Epithelial cell of proximal tubule (primary cell): ENCODE measurements at places on chromosomes 13 and 19. TPM values are rescaled to one million over a fixed set of nuclear protein-coding genes. Genes with fewer than 3 reads are reported as not detected.

The NUP62 gene
- total RNA-seq = 83.7 and 90.5 TPM in 2 replicates

The COMP gene
- not detected in 2 replicates for total RNA-seq

The ALOX5AP gene
- 2.0 and 2.5 TPM in 2 replicates for total RNA-seq

The SRRM5 gene
- 0.12 TPM in 1 of 2 replicates, not detected in the other for total RNA-seq

DNA sequence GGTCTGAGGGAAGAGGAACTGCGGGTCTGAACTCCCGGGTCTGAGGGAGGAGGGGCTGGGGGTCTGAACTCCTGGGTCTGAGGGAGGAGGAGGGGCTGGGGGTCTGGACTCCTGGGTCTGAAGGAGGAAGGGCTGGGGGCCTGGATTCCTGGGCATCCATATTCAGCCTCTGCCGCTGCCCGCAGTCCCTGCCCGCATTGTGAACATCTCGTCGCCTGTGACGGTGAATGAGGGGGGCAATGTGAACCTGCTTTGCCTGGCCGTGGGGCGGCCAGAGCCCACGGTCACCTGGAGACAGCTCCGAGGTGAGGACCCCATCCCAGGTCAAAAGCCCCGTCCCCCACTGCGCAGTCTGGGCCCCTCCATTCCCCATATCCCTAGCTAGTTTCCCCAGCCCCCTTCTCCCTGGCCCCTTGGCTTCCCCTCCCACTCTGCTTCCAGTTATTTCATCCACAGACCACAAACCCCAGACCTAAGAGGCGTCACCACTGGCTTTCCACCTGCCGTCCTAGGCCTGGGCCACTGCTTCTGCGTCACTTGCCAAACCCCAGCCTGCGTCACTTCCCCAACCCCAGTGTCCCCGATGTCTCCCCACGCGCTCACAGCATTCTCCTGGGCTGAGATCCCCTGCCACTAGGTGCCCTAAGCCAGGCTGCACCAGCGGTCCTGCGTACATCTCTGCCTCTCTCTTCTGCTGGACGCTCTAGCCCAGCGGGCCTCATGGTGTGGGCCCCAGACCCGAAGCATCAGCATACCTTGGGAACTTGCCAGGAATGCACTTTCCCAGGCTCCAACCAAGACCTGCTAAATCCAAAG lies 13.9 kb downstream of the IGLON5 start:
- no peak for DNase-seq

GRCh38 chr19:13437919-13438618 lies 68.2 kb downstream of the CACNA1A start:
- no peak for DNase-seq

DNA sequence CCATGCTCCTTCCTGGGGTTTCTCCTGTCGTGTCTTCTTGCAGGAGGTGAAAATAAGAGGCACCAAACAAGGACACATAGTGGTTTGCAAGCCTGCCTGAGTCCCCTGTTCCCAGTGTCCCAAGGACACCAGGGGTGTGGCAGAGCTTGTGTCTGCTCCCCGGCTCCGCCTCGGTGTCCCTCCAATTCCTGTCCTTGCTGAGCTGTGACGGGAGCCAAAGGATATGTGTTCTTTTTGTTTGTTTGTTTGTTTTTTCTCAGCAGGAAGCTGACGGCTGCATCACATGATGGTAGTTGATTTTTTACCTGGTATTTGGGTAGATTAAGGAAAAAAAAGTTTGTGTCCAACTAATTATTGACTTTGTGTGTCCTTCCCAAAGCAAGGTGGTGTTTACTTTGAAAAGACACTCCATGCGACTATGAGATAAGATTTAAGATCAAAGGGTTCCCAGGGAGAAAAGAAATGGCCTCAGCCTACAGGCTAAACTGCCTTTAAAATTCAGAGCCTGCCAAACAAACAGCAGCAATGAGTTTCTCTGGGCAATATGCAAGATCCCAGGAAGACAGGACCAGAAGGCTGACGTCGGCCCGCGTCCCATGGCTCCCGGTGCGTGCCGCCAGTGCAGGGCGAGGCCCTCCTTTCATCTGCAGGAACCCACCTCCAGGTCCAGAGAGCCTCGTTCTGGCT lies 50.8 kb upstream of the XPO4 start:
- DNase-seq = no peak

DNA sequence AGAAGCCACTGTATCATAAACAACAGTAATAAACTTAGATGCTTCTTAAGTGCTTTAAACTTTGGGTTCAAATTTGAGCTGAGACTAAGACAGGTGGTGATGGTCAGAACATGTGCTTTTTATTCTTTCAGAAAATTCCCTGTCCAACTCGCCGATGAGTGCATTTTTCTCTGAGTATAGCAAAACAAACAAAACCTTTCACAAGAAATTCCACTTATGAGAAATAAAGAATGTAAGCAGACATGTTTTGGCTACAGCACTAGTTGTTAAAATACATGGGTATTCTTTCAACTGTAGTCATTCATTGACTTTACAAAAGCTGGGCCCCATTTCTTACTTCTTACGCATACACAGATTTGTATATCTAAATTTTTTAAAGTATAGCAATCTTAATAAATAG lies 125.6 kb downstream of the SPRY2 start:
- no peak for DNase-seq

GRCh38 chr13:63438951-63439350 lies 2023.3 kb upstream of the PCDH20 start:
- DNase-seq = no peak

- DNase-seq = no peak
Measured at GRCh38 chr19:35389192-35389861, 18.5 kb downstream of the GPR42 start.
